Inflammatory macrophage treated with lipopolysaccharide for 1 hour (primary cell): ENCODE measurements at places on chromosomes 5 and 9.

DNA sequence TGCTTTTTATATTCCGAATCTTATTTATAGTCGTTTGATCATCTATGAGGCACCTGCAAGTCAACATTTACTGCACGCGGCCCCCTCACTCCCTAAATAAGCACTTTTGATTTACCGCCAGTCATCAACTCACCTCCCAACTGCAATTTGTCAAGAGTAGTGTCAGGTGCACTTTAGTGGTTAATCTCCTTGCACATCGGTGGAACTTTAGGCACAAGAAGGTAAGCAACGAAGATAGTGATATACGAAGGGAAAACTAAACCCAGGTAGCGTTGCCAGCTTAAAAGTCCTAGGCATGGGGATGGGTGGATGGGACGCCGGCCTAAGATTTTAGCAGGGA, 513 bp upstream of the RNF180 start:
- no peak for DNase-seq

DNA sequence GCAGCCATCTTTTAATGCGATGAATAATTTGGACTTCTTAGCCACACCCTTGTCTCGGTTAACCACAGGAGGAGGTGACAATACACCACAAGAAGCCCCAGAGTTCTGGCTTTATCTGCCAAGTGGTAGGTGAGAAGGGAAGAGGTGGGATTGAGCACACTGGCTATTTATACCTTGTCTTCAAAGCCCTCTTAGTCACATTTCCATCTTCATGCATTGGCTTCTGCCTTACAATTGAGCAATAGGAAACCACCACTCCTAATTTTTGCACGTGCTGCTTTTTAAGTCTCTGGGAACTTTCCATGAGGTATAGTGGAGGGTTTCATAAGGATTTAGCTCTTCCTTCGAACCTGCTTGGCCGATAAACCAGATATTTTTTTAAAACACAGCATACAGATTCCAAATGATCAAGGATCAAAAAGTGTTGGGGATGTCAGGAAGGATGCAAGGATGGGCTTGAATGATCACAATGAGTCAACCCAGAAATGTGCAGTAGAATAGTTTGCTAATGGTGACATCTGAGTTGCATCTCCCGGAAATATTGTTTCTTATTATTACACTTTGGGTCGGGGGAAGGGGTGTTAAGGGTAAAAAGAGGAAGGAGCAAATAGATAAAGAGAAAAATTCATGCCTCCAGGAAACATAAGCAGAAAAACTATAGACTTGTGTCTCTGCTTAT, 25.5 kb downstream of the PLAC8L1 start:
- no peak for DNase-seq

DNA sequence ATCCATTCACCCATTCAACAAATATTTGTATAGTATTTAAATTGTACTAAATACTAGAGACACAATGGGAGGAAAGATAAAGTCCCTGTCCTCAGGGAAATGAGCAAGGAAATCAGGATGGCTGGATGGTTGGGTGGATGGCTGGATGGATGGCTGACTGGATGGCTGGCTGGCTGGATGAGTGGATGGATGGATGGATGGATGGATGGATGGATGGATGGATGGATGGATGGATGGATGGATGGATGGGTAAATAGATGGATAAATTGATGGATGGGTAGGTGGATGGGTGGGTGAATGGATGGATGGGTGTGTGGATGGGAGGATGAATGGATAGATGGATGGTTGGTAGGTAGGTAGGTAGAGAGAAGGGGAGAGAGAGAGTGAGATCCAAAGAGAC, 41.5 kb upstream of the WWC1 start:
- no peak for DNase-seq

GRCh38 chr5:119022017-119022745, 33.8 kb upstream of the DTWD2 start:
- DNase-seq, result peak; percentile 53

DNA sequence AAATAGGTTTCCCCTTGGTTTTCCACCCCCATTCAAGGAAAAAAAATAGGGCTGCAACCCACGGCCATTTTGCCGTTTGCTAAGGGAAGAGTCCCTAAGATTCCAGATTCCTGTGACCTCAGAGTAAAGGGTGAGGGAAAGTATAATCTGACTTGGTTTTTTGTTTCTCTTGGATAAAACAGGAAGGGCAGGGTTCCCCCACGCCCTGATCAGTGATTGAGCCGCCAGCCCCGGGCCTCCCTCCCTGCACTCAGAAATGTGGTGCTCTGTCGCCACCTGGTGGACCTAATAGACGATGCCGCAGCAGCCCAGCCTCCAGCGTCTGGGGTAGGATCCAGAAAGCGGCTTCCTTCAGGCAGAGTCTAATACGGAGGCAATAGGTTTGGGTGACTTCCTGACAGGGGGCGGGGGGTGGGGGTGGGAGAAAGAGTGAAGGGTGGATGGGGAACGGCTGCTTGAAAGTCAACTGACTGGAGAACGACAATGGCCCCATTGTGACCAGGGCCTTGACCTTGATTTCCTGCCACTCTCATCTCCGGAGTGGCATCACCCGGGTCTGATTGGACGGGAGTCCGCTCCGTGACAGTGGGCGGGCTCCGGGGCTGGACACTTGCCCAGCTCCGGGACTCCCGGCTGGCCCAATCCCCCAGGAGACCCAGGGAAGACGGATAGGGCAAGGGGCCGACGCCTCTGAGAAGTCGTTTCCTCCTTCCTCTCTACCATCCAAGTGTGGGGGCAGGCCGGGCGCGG, 17.8 kb upstream of the CYSTM1 start:
- DNase-seq, result peak; percentile 74

DNA sequence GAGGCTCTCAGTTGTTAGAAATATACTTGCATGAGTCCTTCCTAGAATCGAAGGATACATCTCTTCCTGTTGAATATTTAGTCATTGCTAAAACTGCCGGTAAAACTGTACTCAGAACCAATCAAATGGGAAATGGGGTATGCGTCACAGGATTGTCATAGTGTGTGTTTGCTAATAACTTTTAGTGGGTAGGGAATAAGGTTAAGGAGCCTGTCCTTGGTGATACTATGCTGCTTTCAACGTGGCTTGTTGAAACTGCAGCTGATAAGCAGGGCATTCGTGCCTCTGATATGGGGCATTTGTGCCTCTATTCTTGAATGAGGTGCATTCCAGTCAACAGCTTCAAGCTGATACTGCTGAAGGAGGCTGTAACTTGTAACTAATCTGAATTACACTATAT, 26.6 kb downstream of the HABP4 start:
- no peak for DNase-seq

GRCh38 chr9:101849102-101849707, 110.8 kb upstream of the GRIN3A start:
- no peak for DNase-seq

- DNase-seq, result no peak
Measured at GRCh38 chr9:125475385-125475784, 213.8 kb downstream of the GAPVD1 start.

DNA sequence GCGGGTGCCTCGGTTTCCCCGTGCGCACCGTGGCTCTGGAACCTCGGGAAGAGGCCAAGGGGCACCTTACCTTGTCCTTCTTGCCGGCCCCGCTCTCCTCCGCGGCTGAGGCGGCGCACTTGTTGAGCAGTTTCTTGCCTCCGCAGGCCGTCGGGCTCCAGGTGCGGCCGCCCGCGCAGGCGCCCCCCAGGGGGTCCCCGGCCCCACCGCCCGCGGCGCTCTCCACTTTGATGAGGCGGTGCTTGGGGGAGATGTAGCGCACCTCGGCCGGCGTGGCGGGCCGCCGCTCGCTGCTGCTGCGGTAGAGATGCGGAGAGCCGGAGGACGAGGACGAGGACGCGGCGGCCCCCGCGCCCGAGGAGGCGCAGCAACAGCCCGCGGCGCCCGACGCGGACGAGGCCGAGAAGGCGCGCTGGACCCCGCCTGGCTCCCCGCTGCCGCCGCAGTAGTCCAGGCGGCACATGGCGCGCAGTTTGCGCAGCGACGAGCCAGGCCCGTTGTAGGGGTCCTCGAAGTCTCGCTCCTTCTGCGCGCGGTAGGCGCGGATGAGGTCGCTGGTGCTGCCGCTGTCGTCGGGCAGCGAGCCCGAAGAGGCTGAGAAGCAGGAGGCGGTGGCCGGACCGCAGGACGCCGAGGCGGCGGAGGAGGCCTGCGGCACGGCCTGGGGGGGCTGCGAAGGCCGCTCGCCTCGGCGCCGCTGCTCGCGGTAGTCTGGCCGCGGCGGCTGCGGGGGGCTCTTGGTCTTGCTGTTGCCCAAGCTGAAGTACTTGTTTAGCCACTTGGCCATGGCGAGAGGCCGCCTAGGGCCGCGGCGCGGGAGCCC, 957 bp downstream of the SHB start:
- DNase-seq, result no peak

DNA sequence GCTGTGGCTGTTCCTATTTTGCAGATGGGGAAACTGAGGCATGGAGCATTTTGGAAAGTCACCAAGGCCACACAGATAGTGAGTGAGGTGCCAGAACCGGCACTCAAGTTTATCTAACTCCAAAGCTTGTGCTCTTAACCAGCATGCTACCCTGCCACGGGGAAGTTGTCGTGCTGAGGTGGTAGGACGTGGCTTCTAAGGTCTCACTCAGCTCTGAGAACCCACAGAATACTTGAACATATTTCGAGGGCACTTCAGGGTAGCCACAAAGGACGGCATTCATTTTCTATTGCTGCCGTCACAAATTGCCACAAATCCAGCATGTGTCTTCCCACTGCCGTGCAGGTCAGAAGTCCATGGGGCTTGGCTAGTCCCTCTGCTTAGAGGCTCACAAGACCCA, 116.7 kb downstream of the OLFM1 start:
- no peak for DNase-seq

- DNase-seq, result no peak
Measured at GRCh38 chr9:123361086-123361730, 5.2 kb downstream of the CRB2 start.

DNA sequence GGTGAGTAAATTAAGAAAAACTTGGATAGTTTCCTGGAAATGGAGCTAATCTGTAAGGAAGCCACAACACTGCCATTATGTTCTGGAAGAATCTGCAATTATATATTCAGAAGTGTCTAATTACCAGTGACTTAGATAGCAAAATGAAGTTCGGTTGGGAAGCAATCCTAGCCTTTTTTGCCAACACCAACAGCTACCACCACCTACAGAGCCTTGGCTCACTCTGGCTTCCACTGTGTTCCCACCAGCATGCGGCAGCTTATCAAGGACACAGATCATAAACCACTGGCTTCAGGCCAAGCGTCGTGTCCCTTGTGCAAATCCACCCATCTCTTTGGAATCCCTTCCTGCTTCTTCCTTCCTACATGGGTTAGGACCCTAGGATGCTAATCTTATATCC, 118.0 kb upstream of the PCA3 start:
- no peak for DNase-seq

DNA sequence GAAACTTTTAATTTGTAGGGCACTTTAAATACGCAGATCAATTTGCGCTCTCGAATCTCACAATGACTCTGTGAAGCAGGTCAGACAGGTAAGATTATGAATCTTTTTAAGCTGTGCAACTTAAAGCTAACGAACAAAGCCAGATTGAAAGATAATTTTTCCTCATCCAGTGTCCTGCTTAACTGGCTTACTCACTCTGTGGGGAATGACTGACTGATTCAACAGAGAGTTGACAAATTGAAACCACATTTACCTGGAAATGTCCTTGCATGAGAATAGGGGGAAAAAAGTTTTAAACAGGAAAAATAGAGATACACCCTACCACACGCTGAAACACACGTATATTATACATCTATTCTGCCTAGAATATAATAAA, 187.9 kb downstream of the MAN2A1 start:
- no peak for DNase-seq

- DNase-seq, result no peak
Measured at GRCh38 chr5:172389578-172390112, 64.7 kb downstream of the SH3PXD2B start.

DNA sequence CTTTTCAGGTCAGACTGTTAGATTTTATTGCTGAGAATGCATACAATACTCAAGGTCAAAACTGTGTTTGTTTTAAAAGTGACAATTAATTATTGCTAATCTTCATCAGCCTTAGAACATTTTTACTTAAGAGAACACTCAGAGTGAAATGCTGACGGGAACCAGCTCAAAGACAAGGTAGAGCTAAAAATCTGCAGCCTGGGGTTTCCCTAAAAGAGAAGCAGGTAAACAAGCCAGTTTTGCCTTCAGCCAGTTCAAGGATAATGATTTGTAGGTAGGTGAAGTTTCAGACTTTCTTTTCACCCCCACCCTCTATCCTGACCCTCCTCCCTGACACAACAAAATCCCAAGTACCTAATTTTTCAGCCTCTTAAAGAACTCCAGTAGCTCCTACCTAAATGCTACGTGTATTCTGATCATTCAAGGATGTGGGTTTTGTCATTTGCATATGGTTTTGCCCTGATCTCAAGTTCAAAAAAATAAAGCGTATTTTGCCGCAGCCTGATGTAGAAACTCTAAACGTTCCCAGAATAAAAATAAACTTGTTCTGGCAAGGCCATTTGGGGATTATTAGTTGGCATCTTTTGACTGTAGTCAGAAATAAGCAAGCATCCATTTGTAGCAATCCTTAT, 407.2 kb downstream of the EFNA5 start:
- DNase-seq, result no peak

- no peak for DNase-seq
Measured at GRCh38 chr9:119902611-119903010, 533.4 kb upstream of the BRINP1 start.

- no peak for DNase-seq
Measured at GRCh38 chr5:95045181-95045965, 239.5 kb downstream of the MCTP1 start.
